ENCODE measurements at places on chromosomes 7 and 10. TPM values are rescaled to one million over a fixed set of nuclear protein-coding genes. Genes with fewer than 3 reads are reported as not detected.
A peak's percentile ranks its signal among the peaks of the same experiment; 100 is the strongest.

STOX1 gene
- total RNA-seq, result 0.41 TPM

CYP2E1 gene
- total RNA-seq, result 1.4 TPM

AKR1E2 gene
- 1.7 TPM for total RNA-seq

GBX1 gene
- not detected for total RNA-seq

HMX2 gene
- 1.1 TPM for total RNA-seq

CPXM2 gene
- not detected for total RNA-seq

PTF1A gene
- not detected for total RNA-seq

CLRN3 gene
- total RNA-seq, result not detected

DNA sequence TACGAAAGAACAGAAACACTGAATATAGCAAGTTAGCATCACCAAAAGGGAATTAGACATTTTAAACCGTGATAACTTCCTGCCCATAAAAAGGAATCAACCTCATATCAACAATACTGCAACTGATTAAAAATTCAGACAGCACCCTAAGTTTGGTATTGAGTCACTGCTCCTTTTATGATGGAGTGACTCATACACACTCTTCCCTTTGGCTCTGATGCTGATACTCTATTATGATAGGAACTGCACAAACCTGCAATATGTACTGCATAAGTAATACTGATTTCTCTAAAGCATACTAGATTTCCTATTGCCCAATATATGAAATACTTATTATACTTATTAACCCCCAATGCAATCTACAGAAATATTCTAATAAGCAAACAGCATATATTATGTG, 118.7 kb downstream of the PARD3 start:
- no peaks in the 10 kb centered on the region for H3K36me3 ChIP-seq
- H3K4me1 ChIP-seq, result peaks cover 6% of the 10 kb centered on the region
- no peak overlapping the region for H3K4me3 ChIP-seq

- no peaks in the 10 kb centered on the region for H3K36me3 ChIP-seq
- H3K27ac ChIP-seq, result no peak overlapping the region
- no peak overlapping the region for H3K4me3 ChIP-seq
- no peak for DNase-seq
These were observed 2.5 kb upstream of the SLIT1 start for GRCh38 chr10:97188261-97188711.

DNA sequence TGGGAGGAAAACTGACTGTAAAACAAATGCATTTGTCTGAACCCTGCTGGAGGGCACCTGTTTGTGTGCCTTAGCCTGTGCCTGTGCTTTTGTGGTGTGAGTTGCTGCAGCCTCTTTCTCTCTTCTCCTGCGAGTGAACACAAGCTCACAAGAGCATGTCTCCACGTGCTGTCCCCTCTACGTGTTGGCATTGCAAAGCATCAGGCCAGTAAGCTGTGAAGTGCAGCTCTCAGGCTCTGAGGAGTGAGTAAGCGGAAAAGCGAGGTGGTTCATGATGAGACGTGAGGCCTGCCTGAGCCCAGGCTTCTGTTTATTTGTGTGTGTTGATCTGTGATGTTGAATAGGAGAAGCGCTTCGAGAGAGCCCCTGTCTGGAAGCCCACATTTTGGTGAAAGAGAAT, 85.6 kb upstream of the PDCD4 start:
- peaks cover 65% of the 10 kb centered on the region for H3K4me1 ChIP-seq
- H3K36me3 ChIP-seq, result peaks cover 9% of the 10 kb centered on the region
- H3K27me3 ChIP-seq, result no peaks in the 10 kb centered on the region
- peak overlapping the region; percentile 18 for H3K4me3 ChIP-seq
- H3K27ac ChIP-seq, result peak overlapping the region; percentile 11

DNA sequence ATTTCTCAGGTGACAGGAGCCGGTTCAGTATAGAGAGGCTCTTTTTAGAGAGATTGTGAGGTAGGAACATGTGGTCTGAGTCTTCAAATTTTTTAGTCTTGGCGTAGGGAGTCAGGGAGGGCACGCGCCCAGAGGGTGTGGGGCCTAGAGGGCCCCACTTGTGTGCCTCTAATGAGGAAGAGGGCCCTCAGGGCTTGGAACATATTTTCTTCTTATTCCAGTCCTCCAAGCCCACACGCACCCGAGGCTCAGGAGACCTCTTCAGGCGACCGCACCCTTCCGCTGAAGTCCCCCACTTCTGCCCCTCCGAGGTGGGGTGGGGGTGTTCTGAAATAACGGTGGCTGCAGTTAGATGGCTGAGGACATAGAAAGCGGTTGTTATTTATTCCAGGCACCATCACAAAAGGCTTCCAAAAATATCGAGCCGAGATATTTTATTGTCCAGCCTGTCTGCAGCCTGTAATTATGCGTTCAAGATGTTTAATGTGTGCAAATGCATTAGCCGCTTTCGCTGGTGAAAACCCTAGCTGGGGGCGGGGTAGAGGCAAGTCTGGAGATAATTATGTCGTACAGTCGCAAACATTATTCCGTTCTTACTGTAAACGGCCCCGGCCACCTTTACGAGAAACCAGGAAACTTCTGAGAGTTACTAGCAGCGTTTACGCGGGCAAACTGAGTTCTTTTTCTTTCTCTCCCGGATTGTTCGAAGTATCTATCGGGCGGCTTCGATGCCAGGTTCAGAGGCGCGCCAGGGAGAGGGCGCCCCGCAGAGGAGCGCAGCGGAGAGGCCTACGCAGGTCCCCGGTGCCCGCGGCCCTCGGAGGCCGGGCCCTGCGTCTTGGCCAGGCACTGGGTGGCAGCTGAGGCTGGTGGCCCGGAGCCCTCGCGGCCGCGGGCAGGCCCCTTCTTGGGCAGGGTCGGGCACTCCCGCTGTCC, 12.9 kb upstream of the HOXA13 start:
- peaks cover 94% of the 10 kb centered on the region for H3K27me3 ChIP-seq
- no peaks in the 10 kb centered on the region for H3K36me3 ChIP-seq
- no peak for DNase-seq
- no peak overlapping the region for H3K27ac ChIP-seq
- peaks cover 17% of the 10 kb centered on the region for H3K4me1 ChIP-seq
- peak overlapping the region; percentile 51 for H3K4me3 ChIP-seq

DNA sequence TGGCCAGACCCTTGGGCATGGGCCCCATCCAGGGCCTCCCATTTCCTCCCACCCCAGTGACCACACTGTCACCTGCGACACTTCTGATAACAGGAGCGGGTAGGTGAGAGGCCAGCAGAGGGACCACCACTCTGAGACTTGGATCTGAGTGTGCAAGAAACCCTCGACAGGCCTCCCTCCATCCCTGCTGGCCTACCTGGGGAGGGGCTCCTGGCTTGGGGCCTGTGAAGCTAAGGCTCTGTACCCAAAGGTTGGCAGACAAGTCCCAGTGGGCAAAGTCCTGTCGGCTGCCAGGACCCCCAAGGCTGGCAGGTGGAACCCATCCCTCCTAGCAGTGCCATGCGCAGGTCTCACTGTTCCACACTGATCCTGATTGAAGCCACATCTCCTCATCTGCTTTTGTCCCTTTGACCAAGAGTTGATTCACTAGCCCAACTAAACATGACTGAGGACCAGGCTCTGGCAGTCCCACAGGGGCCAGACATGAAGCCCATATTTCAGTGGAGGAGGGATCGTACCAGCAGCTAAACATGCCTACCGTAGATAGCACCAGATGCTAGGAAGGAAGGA, 1.2 kb upstream of the PGAM2 start:
- no peaks in the 10 kb centered on the region for H3K27me3 ChIP-seq
- peaks cover 14% of the 10 kb centered on the region for H3K4me1 ChIP-seq
- no peak overlapping the region for H3K4me3 ChIP-seq

- no peak for DNase-seq
- H3K4me1 ChIP-seq, result no peaks in the 10 kb centered on the region
- no peak overlapping the region for H3K4me3 ChIP-seq
- H3K36me3 ChIP-seq, result peaks cover 12% of the 10 kb centered on the region
These were observed 179.2 kb downstream of the EBF3 start for GRCh38 chr10:129784891-129785290.

DNA sequence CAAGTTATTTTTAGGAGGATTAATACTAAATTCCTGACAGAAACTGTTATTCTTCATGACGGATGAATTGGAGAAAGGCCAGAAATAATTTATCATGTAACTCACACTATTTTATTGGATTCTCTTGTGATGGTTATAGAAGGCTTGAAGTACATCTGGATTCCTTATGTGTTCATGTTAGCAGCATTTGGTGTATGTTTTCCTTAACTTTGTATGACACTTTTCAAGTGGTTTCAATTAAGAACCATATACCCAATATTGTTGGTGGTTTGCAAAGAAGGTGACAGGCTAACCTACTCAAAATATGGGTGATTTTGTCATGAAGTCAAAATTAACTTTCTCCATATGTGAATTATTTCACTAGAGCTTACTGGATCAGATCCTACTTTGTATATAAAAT, 532.2 kb upstream of the CNTNAP2 start:
- H3K36me3 ChIP-seq, result no peaks in the 10 kb centered on the region
- H3K4me1 ChIP-seq, result no peaks in the 10 kb centered on the region
- no peak overlapping the region for H3K4me3 ChIP-seq
- no peak for DNase-seq
- no peak overlapping the region for H3K27ac ChIP-seq
- H3K27me3 ChIP-seq, result no peaks in the 10 kb centered on the region

- no peak overlapping the region for H3K4me3 ChIP-seq
- H3K4me1 ChIP-seq, result peaks cover 11% of the 10 kb centered on the region
- no peaks in the 10 kb centered on the region for H3K27me3 ChIP-seq
These were observed 9.8 kb upstream of the MRPS16 start for GRCh38 chr10:73262105-73262730.

GRCh38 chr10:66925373-66925772, 463 bp upstream of the LRRTM3 start:
- H3K27me3 ChIP-seq, result peaks cover 42% of the 10 kb centered on the region
- H3K27ac ChIP-seq, result no peak overlapping the region

DNA sequence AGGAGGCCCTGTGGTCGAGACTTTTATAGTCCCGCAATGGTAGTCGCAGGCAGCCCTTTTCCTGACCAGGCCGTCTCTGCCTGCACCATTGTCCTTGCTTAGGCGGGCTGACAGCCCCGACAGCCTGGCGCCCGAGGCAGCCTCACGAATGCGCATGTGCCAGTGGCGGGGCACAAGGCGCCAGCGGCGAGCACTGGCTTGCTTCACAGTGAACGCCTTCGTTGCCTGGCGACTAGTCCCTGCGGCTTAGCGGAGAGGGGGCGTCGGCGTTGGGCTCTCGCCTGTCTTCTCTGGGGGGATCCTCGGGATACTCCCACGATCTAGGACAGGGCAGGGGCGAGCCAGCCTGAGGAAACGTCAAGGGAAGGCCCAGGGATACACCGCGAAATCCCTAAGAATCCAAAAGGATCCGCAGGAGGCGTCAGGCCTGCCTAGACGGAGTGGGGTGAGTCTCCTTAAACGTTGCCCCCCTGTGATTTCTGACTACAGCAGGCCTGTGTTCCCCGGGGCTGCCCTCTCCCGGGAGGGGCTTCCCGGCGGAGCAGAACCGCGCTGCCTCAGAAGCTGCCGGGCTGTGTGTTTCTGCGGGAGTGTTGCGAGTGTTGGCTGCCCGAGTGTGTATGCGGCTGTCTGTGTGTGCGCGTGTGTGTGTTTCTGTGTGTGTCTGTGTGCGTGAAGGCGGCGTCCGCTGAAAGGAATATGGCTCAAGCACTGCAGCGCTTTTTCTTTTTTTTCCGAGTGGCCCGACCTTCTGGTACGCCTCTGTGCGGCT, 20.5 kb upstream of the ZNF273 start:
- no peak overlapping the region for H3K27ac ChIP-seq
- peaks cover 9% of the 10 kb centered on the region for H3K36me3 ChIP-seq
- H3K4me3 ChIP-seq, result peak overlapping the region; percentile 78
- peak; percentile 48 for DNase-seq
- H3K27me3 ChIP-seq, result peaks cover 75% of the 10 kb centered on the region

GRCh38 chr10:44334621-44335184, 50.2 kb downstream of the CXCL12 start:
- no peaks in the 10 kb centered on the region for H3K36me3 ChIP-seq
- no peak overlapping the region for H3K4me3 ChIP-seq
- no peak overlapping the region for H3K27ac ChIP-seq
- DNase-seq, result no peak
- no peaks in the 10 kb centered on the region for H3K4me1 ChIP-seq

DNA sequence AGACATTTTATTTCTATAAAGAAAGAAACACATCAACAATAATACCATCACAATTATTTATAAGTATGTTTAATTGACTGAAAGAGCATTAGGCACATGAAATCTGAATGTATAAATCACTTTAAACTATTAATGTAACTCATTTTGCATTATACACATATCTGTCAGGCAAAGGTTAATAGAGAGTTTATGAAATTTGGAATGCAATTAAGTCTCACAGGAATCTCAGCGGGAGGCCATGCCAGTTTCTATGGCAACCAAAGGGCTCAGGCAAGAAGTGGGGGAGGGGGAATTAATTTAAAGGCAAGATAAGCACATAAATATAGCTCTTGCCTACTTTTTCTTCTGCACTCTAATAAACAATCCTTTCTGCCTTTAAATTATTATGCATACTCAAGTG, 152.6 kb downstream of the SLC16A9 start:
- no peaks in the 10 kb centered on the region for H3K4me1 ChIP-seq
- DNase-seq, result no peak
- H3K27me3 ChIP-seq, result peaks cover 16% of the 10 kb centered on the region
- no peak overlapping the region for H3K4me3 ChIP-seq

DNA sequence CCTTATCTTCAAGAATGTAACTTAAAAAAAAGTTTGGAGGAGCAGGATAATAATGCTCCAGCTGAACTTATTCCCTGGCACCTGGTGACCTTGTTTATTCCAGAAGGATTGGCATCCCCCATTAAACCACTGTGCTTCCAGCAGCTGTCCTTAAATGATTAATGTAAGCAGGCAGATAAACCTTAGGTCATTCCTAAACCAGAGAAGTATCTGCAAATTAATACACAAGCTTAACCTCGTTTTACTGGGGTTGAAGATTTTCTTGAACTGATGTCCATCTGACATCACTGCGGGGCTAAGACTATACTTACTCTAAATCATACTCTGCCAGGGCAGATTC, 116.1 kb upstream of the PALS2 start:
- H3K4me1 ChIP-seq, result no peaks in the 10 kb centered on the region
- H3K36me3 ChIP-seq, result no peaks in the 10 kb centered on the region
- no peak overlapping the region for H3K27ac ChIP-seq
- no peak for DNase-seq
- no peak overlapping the region for H3K4me3 ChIP-seq

DNA sequence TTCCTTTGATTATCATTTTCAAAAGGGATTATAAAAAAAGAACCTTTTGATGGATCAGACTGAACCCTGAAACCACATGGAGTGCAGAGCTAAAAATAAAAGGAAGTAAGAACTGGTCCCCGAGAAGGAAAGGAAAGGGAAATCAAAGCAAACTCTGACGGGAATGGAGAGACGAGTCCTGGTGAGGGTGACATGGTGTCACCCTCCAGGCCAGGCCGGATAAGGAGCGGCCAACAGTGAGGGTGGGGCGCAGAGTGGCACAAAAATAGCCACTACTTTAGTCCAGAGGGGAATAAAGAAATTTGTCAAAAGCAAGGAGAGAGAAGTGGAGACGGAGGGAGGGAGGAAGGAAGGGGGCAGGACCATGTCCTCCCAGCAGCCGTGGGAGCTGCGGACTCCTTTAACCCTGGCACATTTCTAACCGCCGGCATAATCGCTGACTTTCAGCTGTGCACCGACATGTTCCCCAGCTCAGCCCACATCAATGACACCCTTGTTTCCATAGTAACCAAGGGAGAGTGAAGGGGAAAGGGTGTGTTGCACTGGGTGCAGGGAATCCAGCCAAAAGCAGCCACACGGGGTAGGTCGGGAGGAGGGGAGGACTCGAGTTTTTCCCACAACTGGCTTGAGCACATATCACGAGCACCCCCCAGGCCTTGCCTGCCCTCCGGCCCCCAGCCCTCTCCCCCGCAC, 29.7 kb downstream of the TRIM8 start:
- peak overlapping the region; percentile 82 for H3K4me3 ChIP-seq
- H3K27ac ChIP-seq, result peak overlapping the region; percentile 74
- peaks cover 34% of the 10 kb centered on the region for H3K4me1 ChIP-seq
- peak; percentile 73 for DNase-seq

- DNase-seq, result peak; percentile 27
- no peaks in the 10 kb centered on the region for H3K36me3 ChIP-seq
- no peak overlapping the region for H3K27ac ChIP-seq
- H3K27me3 ChIP-seq, result peaks cover 12% of the 10 kb centered on the region
- H3K4me3 ChIP-seq, result no peak overlapping the region
- H3K4me1 ChIP-seq, result no peaks in the 10 kb centered on the region
These were observed 130.4 kb upstream of the GHITM start for GRCh38 chr10:84008878-84009277.
